ENCODE measurements at places on chromosomes 5 and 9.

DNA sequence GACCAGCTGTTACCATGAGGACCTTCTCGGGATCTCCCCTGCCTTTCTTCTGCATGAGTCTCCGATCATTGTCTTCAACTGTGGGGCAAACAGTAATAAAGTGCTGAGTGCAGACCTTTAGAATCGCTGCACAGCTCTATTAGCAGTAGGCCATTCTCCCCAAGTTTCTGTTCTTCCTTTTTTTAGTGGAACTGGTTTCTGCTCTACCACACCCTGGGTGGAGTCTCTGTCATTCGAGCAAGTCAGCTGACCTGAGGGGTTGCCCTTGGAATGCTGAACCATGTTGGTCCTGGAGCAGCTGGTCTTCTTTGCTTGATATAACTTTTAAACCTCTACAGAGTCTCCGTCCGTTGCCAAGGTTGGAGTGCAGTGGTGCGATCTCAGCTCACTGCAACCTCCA is 33.4 kb upstream of the GNPDA1 start:
- DNase-seq: no peak

DNA sequence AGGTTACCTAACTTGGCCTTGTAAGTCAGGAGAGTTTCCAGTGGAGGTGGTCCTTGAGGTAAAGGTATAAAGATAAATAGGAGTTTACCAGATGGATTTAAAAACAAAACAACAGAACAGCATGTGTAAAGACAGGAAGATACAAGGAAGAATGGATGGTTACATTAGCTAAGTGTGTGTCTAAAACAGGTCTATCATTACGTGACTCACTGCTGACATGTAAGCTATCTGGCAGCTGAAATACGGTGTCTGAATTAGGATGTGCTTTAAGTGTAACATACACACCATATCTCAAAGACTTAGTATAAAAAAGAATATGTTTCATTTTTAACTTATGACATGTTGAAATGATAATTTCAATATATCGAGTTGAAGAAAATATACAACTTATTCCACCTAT is 405.1 kb upstream of the ADAMTSL1 start:
- no peak for DNase-seq

- DNase-seq: no peak
These were observed 6.0 kb downstream of the SHROOM1 start for GRCh38 chr5:132824426-132824825.

- no peak for DNase-seq
These were observed 5.4 kb downstream of the TOR2A start for GRCh38 chr9:127729522-127730256.

GRCh38 chr9:69502671-69503301 is 169.4 kb downstream of the APBA1 start:
- no peak for DNase-seq
